ENCODE measurements at places on chromosomes 13 and 19. TPM values are rescaled to one million over a fixed set of nuclear protein-coding genes. Genes with fewer than 3 reads are reported as not detected.

- no peaks in the 10 kb centered on the region for H3K36me3 ChIP-seq
- no peak overlapping the region for H3K4me3 ChIP-seq
- H3K27me3 ChIP-seq = no peaks in the 10 kb centered on the region
- peaks cover 30% of the 10 kb centered on the region for H3K4me1 ChIP-seq
- no peak for DNase-seq
These were observed 21.6 kb downstream of the RANBP3 start for GRCh38 chr19:5956323-5956722.

DNA sequence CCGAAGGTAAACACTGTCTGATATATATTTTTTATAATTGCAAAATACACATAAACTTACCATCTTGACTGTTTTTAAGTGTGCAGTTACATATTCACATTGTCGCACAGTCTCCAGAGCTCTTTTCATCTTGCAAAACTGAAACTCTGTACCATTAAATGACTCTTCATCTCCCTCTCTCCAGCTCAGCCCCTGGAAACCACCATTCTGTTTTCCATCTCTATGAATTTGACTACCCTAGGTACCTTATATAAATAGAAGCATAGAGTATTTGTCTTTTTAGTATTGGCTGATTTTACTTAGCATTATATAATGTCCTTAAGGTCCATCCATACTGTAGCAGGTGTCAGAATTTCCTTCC, 45.8 kb downstream of the LRCH1 start:
- no peaks in the 10 kb centered on the region for H3K36me3 ChIP-seq
- no peaks in the 10 kb centered on the region for H3K27me3 ChIP-seq
- H3K4me1 ChIP-seq = peaks cover 33% of the 10 kb centered on the region
- H3K27ac ChIP-seq = no peak overlapping the region

DNA sequence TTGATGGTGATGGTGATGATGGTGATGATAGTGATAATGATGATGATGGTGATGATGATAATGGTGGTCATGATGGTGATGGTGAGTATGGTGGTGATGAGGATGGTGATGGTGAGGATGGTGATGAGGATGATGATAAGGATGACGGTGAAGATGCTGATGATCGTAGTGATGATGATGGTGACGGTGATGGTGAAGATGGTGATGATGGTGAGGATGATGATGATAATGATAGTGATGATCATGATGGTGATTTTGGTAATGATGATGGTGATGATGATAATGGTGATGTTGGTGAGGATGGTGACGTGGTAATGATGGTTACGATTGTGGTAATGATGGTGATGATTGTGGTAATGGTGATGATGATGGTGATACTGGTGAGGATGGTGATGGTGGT, 10.8 kb upstream of the BCAT2 start:
- H3K27me3 ChIP-seq = no peaks in the 10 kb centered on the region
- H3K36me3 ChIP-seq = no peaks in the 10 kb centered on the region
- no peak for DNase-seq
- no peak overlapping the region for H3K27ac ChIP-seq
- H3K4me3 ChIP-seq = no peak overlapping the region

- H3K27ac ChIP-seq = no peak overlapping the region
- no peak overlapping the region for H3K4me3 ChIP-seq
- no peaks in the 10 kb centered on the region for H3K36me3 ChIP-seq
- no peaks in the 10 kb centered on the region for H3K4me1 ChIP-seq
- DNase-seq = no peak
These were observed 13.6 kb downstream of the POLR1D start for GRCh38 chr13:27635266-27635665.

GRCh38 chr13:41970022-41970421, 9.1 kb upstream of the VWA8 start:
- no peaks in the 10 kb centered on the region for H3K4me1 ChIP-seq
- H3K27ac ChIP-seq = no peak overlapping the region
- H3K27me3 ChIP-seq = no peaks in the 10 kb centered on the region

- H3K4me1 ChIP-seq = no peaks in the 10 kb centered on the region
- no peaks in the 10 kb centered on the region for H3K27me3 ChIP-seq
- H3K4me3 ChIP-seq = no peak overlapping the region
- H3K27ac ChIP-seq = no peak overlapping the region
- H3K36me3 ChIP-seq = no peaks in the 10 kb centered on the region
- DNase-seq = no peak
These were observed 159.0 kb upstream of the IRS2 start for GRCh38 chr13:109945206-109945960.

DNA sequence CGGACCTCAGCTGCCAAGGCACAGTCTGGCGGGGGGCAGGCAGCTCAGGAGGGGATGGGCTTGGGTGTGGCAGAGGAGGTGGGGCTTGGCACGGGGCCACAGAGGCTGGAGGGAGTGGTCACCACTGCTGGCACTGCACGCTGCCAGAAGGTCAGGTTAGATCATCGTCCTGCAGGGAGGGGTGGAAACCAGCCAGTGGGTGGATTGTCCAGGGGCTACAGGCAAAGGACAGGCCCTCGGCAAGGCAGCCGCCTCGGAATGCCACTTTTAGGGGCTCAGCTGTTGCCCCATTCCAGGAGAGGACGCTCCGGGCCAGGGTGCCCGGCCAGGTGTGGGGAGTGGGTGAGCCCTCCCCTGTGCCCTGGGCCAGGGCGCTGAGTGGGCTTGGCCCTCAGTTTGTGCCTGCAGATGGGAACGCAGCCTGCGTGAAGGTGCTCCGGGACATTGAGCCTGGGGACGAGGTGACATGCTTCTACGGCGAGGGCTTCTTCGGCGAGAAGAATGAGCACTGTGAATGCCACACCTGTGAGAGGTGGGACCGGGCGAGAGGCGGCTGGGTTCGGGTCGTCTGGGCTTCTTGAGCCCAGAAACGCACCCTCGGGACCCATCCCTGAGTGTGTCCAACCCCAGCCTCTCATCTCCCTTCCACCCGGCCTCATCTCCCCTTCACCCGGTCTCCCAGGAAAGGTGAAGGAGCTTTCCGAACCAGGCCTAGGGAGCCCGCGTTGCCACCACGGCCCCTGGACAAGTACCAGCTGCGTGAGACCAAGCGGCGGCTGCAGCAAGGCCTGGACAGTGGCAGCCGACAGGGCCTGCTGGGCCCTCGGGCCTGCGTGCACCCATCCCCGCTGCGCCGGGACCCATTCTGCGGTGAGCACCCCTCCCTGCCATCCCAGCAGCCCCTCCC, 6.4 kb downstream of the KMT5C start:
- no peak overlapping the region for H3K4me3 ChIP-seq
- DNase-seq = no peak
- no peaks in the 10 kb centered on the region for H3K27me3 ChIP-seq
- no peak overlapping the region for H3K27ac ChIP-seq
- H3K4me1 ChIP-seq = no peaks in the 10 kb centered on the region
- no peaks in the 10 kb centered on the region for H3K36me3 ChIP-seq

GRCh38 chr19:9848762-9849161, 13.6 kb downstream of the PIN1 start:
- no peak overlapping the region for H3K27ac ChIP-seq
- H3K27me3 ChIP-seq = no peaks in the 10 kb centered on the region
- no peaks in the 10 kb centered on the region for H3K4me1 ChIP-seq
- H3K4me3 ChIP-seq = no peak overlapping the region

- no peaks in the 10 kb centered on the region for H3K36me3 ChIP-seq
- no peak for DNase-seq
- peak overlapping the region; percentile 65 for H3K4me3 ChIP-seq
- H3K27ac ChIP-seq = peak overlapping the region; percentile 97
- H3K4me1 ChIP-seq = peaks cover 22% of the 10 kb centered on the region
These were observed 868 bp upstream of the UBAC2 start for GRCh38 chr13:99199541-99200431.

GRCh38 chr19:9620842-9621155, 233 bp downstream of the ZNF561 start:
- H3K36me3 ChIP-seq = peaks cover 16% of the 10 kb centered on the region
- no peaks in the 10 kb centered on the region for H3K4me1 ChIP-seq
- no peak for DNase-seq
- no peaks in the 10 kb centered on the region for H3K27me3 ChIP-seq

DNA sequence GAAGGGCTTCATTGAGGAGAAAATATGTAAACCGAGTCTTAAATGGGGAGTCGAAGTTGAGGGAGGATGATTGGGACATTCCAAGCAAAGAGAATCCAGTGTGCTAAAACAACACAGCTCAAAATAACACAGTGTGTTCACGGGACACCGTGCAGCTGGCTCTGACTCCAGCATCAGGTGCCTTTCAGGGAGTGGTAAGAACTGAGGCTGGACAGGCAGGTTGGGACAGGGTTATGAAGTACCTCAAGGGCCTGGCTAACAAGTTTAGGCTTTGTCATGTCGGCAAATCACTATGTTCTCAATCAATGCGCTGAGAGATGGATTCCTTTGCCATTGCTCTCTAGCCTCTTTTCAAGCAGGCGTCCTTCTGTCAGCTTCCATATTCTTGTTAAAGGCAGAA, 27.5 kb upstream of the WDFY2 start:
- H3K27me3 ChIP-seq = no peaks in the 10 kb centered on the region
- no peak overlapping the region for H3K4me3 ChIP-seq
- DNase-seq = no peak
- no peaks in the 10 kb centered on the region for H3K36me3 ChIP-seq
- H3K4me1 ChIP-seq = no peaks in the 10 kb centered on the region
- no peak overlapping the region for H3K27ac ChIP-seq

DNA sequence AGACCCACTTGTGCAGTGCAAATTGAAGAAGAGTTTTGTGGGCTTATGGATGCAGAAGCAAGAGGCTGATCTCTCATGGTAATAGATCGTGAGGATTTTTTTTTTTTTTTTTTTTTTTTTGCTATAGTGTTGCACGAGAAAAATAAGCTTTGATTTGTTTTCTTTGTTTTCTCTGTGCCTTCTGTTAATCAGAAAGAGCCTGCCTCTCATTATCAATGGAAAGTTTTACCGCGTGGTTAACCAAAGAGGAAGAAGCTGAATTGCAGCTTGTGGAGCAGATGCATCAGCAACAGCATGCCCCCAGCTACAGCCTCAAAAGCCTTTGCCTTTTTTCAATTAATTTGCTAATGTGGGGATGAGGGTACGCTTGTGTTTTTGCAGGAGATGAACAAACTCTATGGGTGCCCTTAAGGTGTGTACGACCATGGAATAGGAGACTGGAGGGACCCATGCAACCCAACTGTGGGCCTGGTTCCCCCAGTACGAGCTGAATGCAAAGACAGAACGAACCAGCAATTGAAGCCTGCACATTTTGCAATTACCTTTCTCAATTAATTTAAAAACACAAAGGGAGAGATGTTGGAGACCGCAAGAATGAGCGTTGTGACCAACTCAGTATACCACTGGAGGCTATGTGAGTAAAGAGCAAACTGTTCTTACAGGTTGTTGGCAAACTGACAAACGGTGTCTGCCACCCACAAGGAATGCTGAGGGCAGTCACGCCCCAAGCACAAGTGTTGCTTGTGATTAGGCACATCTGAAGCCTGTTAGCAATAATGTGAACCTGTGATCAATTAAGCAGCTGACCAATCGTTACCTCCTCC, 58.6 kb upstream of the SPRY2 start:
- no peaks in the 10 kb centered on the region for H3K27me3 ChIP-seq
- H3K4me1 ChIP-seq = no peaks in the 10 kb centered on the region
- no peak for DNase-seq

- H3K27ac ChIP-seq = peak overlapping the region; percentile 83
- H3K36me3 ChIP-seq = peaks cover 3% of the 10 kb centered on the region
- H3K27me3 ChIP-seq = no peaks in the 10 kb centered on the region
These were observed 5.9 kb upstream of the ZNF91 start for GRCh38 chr19:23401086-23401610.

- H3K36me3 ChIP-seq = no peaks in the 10 kb centered on the region
- H3K4me1 ChIP-seq = no peaks in the 10 kb centered on the region
These were observed 616.2 kb upstream of the SPRY2 start for GRCh38 chr13:80957019-80957655.

DNA sequence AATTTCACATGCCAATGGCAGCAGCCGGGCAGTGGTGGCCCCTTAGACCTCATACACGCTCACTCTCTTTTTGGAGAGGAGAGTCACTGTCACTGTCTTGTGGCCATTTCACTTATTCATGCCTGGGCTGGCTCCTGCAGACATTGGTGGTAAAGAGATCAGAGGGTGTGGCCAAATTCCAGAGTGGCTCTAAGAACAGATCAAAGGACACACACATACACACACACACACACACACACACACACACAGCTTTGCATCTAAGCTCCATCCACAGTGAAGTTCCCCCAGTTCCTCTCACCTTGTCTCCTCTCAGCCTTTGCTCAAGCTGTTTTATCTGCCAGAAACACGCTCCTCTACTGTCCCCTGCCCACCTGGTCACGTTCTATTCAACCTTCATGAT, 46.5 kb upstream of the KPNA3 start:
- peak; percentile 48 for DNase-seq
- H3K27ac ChIP-seq = no peak overlapping the region
- no peaks in the 10 kb centered on the region for H3K4me1 ChIP-seq
- no peak overlapping the region for H3K4me3 ChIP-seq
- H3K36me3 ChIP-seq = no peaks in the 10 kb centered on the region

DNA sequence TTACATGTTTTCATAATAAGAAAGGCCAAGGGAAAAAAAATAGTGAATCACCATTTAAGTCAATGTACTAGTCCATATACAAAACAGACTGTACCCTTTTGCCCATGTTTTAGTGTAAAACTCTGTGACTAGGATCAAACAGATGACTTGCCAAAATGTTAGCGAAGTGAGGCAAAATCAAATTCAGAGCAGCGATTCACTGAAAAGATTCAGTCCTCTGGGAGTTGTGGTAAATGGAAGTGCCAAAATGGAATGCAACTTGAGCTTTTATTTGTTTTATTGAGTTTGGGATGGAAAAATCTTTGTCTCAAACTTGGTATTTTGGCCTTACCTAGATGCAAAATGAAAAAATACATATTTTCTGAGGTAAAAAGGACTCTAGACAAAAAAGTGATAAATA, 9.1 kb downstream of the CDADC1 start:
- DNase-seq = no peak
- H3K4me1 ChIP-seq = no peaks in the 10 kb centered on the region
- no peak overlapping the region for H3K4me3 ChIP-seq
- H3K36me3 ChIP-seq = peaks cover 22% of the 10 kb centered on the region

Gene SIPA1L3
- 57.9 TPM for polyA plus RNA-seq

Gene RELB
- polyA plus RNA-seq = 11.6 TPM

Gene CRB3
- 114 TPM for polyA plus RNA-seq

Gene SLC8A2
- polyA plus RNA-seq = 0.12 TPM

Gene SLITRK6
- polyA plus RNA-seq = 36.1 TPM

Gene ZNF525
- polyA plus RNA-seq = 4.5 TPM

Gene PALM
- 37.6 TPM for polyA plus RNA-seq

Gene NLRP7
- 0.01 TPM for polyA plus RNA-seq

Gene DIAPH3
- 4.2 TPM for polyA plus RNA-seq

Data from small intestine (tissue), 16 donors.